ENCODE measurements at places on chromosomes 4 and X.

- DNase-seq, result no peak
Measured at GRCh38 chr4:153466081-153466948, at the start of gene TMEM131L. TSS of gene TMEM131L (plus strand) at chr4:153466360. CDS start at chr4:153466398, 38 bp downstream.

DNA sequence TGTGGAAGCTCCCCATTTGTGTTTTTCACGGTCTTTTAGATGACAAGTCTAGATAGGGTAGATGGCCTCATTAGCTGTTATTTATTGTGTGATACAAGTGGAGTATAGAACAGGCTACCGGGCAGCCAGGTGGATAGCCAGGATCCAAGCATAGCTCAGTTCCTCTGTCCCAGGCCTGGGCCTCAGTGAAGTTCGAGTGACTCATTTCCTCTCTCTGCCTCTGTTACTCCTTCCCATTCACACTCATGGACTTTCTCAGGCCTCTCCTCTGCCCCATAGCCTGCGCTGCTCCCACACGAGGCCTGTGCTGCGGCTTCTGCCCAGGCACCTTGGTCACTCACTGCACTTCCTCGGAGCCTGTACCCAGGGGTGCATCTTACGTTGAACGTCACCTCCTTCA lies 54.5 kb downstream of the TENM3 start:
- no peak for DNase-seq

DNA sequence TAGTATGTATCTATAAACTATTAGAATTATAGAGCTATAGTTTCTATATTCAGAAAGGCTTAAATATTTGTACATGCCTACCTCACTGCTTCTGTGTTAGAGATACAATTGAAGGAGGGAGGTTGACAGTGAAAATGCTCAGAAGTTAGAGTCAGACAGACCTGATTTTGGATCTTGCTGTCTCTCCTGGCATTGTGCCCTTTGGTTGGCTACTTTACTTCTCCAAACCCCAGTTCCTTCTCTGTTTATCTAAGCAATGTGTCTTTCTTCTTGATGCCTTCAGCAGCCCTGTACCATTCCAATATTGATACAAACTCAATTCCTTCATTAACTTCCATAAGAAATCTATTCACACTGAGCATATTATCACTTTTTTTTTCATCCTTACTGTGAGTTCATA lies 28.7 kb downstream of the CCNG2 start:
- no peak for DNase-seq

GRCh38 chr4:140061659-140062289 lies 92.2 kb downstream of the MAML3 start:
- DNase-seq, result no peak

DNA sequence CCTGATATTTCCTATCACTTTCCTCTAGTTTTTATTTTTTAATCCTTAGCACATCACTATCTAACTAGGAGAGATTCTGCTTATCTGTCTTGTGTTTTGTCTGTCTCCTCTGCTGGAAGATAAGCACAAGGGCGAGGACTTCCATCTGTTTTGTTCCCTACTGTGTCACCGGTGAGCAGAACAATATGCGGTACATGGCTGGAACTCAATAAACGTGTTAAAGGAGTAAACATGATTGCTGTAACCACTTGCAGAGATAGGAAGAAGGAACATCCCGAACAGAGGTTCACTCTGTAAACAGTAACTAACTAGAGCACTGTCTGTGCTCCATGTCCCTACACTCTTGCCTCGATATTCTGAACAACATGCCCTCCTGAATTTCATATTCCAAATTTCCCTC lies 5.2 kb downstream of the HS3ST1 start:
- DNase-seq, result no peak

- no peak for DNase-seq
Measured at GRCh38 chr4:181645489-181645888, 597.7 kb upstream of the TENM3 start.

GRCh38 chr4:76250962-76251361 lies 559 bp upstream of the FAM47E start:
- DNase-seq, result no peak

DNA sequence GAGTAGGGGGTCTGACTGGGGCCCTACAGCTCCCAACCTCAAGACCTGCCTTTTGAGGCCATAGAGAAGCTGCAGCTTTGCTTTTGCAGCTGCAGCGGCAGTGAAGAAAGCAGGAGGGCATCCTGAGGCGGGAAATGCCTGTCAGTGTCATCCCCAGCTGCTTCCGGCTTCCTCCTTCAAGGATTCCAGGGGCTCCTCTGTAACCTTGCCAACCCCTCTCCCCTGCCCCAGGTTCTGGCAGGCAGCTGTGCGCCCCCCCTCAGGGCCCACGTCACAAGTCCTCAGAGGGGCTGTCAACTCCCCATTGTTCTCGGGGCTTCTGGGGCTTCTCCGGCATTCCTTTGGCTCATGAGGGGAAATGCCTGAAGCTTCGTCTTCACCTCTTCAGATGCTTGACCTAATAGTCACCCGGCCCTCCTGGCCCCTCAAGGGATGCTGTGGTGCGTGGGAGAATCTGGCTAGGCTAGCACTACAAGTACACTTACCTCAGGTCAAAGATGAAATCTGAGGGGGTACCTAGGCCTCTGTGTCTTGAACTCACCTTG lies 31.9 kb downstream of the APLN start:
- no peak for DNase-seq

DNA sequence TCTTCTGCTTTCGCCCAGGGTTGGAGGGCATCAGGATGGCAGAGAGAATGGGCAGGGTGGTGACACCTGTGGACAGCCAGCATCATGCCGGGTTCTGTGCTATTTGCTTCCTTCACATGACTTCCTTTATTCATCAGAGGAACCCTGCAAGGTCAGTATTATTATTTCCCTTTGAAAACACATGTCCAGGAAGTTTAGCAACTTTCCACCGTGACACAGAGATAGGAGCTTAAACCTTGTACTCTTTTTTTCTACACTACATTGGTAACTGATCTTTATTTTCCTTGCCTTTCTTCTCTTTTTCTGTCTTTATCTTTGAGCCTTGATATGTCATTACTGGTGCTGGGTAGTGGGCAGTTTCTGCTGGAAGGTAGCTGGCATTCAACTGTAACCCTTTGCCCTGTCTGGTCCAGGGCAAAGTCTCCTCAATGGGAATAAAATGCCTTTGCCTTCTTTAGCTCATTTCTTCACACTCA lies 5.0 kb upstream of the MGST2 start:
- no peak for DNase-seq

All from DMS 273 treated with DMSO at 0.1 percent for 48 hours (cell line).